ENCODE measurements at places on chromosomes 7 and 10.

- no peak for DNase-seq
Measured at GRCh38 chr7:97096661-97097060, 20.8 kb upstream of the SDHAF3 start.

DNA sequence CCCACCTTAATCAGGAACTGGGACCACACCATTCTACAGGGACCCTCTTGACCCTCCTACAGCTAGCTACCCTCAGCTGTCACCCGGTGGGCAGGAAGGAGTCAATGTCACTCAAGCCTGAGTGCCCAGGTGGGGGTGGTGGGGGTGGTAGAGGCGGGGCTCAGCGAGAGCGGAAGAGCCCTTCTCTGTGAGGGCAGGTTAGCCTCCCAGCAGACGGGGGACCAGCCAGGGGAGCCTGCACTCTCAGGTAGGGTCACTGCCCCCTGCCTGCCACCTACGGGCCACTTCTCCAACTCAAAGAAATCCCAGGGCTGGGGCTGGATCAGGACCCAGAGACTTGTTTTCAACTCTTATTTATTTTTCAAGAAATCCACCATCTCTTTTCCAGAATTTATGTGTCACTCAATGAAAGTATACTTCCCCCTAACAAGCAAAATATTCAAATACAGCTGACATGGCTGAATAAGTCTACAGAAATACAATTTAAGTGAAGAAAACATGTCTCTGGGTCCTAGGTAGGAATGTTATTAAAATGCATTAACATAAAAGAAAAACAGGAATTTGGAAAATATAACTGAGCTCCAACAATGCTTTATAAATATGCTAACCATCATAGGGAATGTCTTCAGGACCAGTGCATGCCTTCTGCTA is 63.4 kb upstream of the DDC start:
- no peak for DNase-seq

DNA sequence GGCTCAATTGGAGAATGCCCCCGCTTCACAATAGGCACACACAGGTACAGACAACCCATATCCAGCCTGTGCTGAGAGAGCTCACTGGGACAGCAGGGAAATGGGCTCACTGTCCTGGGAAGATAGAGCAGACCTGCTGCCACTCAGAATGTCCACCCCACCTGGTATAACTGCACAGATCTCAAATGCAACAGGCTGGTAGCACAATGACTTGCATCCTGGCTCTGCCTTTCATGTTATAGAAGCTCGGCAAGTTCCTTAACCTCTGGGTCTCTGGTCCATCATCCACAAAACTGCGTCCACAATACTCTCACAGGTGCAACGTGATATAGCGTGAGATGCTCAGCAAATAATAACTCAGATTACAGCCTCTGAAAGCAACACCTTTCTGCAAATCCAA is 295.4 kb downstream of the GRID1 start:
- DNase-seq: no peak

- peak; percentile 74 for DNase-seq
Measured at GRCh38 chr10:49518982-49519578, 19.8 kb downstream of the ERCC6 start.

DNA sequence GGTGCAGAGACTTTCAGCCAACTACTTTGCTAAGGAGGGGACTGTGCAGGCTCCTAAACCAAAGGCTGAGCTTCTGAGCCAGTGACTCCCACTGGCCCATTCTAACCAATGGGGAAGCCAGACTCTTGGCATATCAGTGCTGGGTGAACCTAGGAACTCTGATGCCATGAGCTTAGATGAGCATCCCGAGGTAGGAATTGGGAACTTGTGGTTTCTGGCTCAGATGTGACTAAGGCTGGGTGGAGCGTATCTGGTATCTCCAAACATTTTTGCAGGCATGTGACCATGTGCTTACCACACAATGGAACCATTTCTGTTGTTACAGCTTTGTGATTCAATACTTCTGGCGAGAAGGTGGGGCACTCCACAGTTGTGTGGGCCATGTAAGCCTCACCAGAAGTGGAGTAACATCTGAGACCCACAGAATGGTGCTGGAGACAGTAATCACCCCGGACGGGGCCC is 2.5 kb upstream of the AVPI1 start:
- DNase-seq: peak; percentile 74

GRCh38 chr7:119090851-119091250 is 866.3 kb downstream of the ANKRD7 start:
- DNase-seq: no peak

- no peak for DNase-seq
Measured at GRCh38 chr10:83572036-83572435, 567.3 kb upstream of the GHITM start.

- no peak for DNase-seq
Measured at GRCh38 chr10:112958275-112958995, 8.4 kb downstream of the TCF7L2 start.

DNA sequence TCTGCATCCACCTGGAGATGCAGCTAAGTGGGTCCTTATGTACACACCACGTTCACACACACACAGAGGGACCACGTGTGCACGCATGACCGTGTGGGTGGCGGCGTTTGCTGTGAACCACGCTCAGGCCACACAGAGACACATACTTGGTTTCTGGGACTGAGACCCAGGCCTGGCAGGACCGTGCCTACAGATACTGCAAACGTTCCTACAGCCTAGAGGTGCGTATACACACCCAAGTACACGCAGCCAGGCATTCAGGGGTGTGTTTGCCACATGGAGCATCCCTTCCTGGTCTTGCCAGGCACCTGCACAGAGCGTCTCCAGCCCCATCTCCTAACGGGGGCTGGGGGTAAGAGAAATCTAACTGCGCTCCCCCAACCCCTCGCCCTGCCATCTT is 49.0 kb upstream of the GTF2IRD1 start:
- DNase-seq: no peak
